ENCODE measurements at places on chromosomes 7 and 10.

GRCh38 chr10:116836902-116837523 lies 12.3 kb upstream of the ENO4 start:
- DNase-seq: no peak

- DNase-seq: no peak
Measured at GRCh38 chr7:34155220-34155908, 250.0 kb downstream of the BMPER start.

DNA sequence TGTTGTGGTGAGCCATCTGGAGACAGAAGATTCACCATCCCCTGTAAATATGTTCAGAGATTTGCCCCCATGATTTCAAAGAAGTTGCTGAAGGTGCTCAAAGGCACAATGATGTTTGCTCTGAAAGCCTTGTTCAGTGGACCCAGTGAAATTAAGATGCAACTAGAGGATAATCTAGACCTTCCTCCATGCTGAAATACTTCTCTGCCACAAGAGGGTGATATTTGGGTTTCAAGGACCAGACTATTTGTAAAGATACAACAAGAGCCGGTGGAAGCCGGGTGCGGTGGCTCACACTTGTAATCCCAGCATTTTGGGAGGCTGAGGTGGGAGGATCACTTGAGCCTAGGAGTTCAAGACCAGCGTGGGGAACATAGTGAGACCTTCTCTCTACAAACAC lies 13.5 kb upstream of the MSRB2 start:
- no peak for DNase-seq

DNA sequence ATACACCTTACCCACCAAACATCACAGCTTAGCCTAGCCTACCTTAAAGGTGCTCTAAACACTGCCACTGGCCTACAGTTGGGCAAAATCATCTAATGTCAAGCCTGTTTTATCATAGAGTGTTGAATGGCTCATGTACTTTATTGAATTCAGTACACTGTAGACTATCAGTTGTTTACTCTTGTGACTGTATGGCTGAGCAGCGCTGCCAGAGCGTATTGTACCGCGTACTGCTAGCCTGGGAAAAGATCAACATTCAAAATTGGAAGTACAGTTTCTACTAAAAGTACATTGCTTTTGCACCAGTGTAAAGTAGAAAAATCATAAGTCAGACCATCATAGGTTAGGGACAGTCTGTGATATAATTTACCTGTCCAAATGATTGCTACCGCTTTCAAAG lies 226.8 kb downstream of the PRPF18 start:
- no peak for DNase-seq

GRCh38 chr7:155145477-155146255 lies 75.5 kb downstream of the HTR5A start:
- no peak for DNase-seq

DNA sequence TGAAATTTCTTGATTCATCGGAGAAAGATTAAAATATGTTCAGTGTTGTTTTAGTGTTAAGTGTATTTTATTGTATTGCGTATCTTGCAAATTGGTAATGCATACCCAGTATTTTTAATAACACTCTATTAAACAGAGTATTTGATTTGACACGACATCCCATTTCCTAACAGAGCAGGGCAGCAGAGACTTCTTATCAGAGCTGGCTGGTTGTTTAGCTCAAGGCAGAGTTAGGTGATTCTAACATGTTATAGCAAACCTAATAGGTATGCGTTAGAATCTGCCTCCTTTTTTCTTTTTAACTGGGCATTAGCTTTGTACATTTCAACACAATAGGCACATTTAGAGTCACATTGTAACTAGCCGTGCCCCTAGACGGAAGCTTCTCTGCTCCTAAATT lies 57.1 kb upstream of the CELF2 start:
- no peak for DNase-seq

All from muscle of arm (tissue), 14 donors.